ENCODE measurements at places on chromosomes 4 and X.

- DNase-seq = no peak
Measured at GRCh38 chr4:152039691-152040090, 278.9 kb upstream of the GATB start.

DNA sequence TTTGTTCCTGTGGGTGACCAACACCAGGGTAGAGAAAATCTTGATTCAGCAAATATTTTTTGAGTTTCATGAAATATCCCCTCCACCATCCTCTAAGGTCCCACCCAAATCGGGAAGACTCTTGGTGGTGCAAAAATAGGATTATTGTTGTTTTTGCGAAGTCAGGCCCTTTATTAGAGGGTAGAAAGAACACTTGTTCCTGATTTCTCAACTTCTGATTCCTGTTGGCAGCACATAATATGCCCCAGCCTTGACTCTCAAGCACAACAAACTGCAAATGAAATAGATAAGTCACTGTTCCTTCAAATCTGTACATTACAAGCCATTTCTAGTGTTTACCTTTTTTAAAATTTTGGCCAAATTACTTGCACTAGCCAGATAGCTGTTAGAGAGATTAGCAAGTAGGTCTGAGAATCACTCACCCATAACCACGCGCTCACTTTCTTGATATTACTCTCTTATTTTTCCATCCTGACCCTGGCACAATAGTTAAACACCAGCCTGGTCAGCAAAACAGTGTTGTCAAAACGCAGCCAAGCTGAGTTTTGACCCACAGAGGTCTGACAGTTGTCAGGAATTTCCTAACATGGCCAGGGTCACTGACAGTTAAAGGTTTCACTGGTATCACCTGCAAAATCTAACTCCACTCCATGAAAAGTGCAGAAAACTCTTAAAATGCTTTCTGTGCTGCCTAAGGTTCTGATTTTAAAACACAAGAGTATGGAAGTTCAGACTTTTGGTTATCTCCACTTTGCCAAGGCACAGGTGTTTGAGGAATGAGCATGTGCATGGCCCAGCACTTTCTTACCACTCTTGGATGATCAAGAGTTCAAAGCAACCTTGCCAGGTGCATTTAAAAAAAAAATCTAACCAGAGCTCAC lies 69.8 kb downstream of the RBM47 start:
- DNase-seq = no peak

DNA sequence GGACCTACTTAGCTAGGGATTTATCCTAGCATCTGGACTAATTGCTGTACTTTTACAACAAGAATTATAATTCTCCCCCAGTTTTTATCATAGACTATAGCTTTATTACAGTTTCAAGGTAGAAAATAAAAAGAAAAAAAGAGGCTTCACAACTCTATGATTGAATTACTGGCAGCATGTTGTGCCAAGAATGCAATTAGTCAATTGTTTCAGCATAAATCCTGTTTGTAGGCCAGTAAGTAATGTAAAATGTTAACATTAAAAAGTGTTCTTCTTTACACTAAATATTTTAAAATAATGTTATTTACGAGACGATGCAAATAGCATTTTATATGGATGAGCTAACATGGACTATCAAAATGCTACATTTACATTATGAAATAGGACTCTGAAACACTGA lies 228.4 kb downstream of the MAPK10 start:
- no peak for DNase-seq

DNA sequence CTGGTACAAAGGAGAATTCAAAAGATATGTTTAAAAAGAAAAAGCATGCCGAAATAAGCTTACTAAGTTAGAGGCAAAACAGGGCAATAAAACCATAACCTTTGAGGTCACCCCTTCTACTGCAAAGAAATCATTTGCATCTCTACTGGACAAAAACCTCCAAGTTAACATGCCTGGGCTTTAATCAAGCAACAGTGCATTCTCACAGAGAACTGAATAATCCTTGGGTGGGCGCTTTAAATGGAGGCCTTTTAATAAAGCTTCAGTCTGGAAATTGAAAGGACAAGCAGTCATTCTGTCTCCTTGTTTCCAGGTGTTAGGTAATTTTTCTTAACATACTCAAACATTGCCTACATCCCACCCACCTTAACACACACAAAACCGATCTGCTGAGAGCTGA lies 34.6 kb upstream of the SMS start:
- no peak for DNase-seq

- no peak for DNase-seq
Measured at GRCh38 chrX:19630228-19630627, 114.9 kb upstream of the MAP3K15 start.

DNA sequence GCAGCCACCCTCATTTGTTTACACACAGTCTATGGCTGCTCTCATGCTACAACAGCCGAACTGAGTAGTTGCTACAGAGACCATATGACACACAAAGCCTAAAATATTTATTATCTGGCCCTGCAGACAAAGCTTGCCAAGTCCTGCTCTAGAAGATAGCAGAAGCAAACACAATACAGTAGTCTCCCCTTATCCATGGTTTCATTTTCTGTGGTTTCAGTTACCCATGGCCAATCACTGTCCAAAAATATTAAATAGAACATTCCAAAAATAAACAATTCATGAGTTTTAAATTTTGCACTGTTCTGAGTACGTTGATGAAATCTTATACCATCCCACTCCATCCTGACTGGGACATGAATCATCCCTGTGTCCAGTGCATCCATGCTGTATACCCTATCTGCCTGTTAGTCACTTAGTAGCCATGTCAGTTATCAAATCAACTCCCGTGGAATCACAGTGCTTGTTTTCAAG lies 40.2 kb upstream of the ZNF81 start:
- no peak for DNase-seq

- DNase-seq = peak; percentile 34
Measured at GRCh38 chr4:37780444-37781130, 45.9 kb upstream of the PGM2 start.

GRCh38 chrX:15864629-15865028 lies 10.0 kb upstream of the AP1S2 start:
- DNase-seq = no peak

DNA sequence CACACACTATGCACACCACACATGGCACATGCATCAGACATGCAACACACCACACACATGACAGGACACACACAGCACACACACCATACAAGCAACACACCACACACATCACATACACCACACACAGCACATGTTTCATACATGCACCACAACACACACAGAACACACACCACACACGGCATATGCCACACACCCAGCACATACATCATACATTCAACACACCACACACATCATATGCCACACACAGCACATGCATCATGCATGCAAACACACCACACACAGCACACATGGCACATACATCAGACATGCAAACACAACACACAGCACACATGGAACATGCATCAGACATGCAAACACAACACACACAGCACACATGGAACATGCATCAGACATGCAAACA lies 80.7 kb upstream of the LRPAP1 start:
- no peak for DNase-seq

DNA sequence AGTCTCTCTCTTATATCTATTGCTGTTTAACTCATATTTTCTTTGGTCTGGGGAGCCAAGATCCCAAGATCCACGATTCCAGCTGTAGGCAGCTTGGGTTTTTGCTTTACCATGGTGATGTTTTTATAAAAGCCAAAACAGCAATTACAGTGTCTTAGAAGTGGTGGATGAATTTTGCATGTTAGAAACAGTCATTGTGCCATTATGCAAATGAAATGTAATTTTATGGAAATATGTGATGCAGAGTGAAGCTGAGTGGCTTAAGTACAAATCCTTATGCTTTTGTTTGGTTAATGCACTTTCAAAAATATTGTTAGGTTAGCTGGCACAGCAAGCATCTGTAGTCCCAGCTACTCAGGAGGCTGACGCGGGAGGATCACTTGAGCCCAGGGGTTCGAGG lies 32.8 kb upstream of the PTTG2 start:
- no peak for DNase-seq

DNA sequence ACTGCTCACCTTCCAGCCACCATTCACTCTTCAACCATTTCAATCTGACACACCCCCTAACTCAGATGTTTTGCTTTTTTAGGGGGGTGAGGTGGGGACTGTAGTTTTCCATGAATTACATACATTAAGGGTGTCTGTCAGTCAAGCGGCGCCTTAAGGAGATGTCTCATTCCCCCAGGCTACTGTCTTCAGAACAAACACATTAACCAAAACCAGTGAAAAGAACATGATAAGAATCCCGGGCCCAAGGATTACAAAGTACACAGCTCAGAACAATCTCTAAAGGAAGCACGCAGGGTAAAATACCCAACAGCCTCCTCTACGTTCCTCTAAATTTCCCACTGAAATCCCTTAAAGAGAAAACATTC lies 62.5 kb upstream of the IRF2 start:
- no peak for DNase-seq

GRCh38 chr4:119046263-119046662 lies 89.4 kb upstream of the MYOZ2 start:
- no peak for DNase-seq

GRCh38 chr4:163810755-163811154 lies 316.3 kb downstream of the TMA16 start:
- DNase-seq = no peak

DNA sequence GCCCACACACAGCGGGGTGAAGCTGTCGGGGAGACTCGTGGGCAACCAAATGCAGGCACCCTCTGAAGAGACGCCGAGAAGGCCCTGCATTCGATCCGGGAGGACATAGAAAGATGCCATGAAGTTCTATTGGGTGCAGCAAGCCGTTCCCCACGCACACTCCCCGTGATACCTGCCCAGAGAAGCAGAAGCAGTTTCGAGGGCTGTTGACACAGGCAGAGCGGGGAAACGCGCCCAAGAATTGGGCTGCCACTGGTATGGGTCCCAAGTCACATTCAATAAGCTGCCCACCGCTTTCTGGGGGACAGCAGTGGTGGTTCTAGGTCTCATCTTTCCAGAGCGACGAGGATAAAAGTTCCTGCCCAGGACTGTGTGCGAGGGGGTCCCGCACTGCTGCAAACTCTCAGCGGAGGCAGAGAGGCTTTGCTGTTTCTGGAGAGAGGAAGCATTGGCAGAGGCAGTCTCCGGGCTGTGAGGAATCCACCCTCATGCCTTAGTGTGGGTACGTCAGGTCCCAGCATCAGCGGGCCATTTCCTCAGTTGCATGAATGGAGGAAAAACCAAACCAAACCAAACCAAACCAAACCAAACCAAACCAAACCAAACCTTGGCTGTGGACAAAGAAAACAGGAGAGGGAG lies 10.1 kb downstream of the PITX2 start:
- DNase-seq = no peak

GRCh38 chr4:152095701-152096070 lies 334.9 kb upstream of the GATB start:
- DNase-seq = no peak

DNA sequence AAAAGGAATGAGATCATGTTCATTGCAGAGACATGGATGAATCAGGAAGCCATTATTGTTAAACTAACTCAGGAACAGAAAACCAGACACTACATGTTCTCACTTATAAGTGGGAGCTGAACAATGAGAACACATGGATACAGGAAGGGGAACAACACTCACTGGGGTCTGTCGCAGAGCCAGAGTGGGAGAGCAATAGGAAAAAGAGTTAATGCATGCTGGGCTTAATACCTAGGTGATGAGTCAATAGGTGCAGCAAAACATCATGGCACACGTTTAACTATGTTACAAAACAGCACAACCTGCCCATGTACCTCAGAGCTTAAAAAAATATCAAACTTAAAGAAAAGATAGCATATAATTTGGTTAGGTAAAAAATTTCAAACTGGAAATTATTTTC lies 281.4 kb downstream of the PABPC4L start:
- DNase-seq = no peak

DNA sequence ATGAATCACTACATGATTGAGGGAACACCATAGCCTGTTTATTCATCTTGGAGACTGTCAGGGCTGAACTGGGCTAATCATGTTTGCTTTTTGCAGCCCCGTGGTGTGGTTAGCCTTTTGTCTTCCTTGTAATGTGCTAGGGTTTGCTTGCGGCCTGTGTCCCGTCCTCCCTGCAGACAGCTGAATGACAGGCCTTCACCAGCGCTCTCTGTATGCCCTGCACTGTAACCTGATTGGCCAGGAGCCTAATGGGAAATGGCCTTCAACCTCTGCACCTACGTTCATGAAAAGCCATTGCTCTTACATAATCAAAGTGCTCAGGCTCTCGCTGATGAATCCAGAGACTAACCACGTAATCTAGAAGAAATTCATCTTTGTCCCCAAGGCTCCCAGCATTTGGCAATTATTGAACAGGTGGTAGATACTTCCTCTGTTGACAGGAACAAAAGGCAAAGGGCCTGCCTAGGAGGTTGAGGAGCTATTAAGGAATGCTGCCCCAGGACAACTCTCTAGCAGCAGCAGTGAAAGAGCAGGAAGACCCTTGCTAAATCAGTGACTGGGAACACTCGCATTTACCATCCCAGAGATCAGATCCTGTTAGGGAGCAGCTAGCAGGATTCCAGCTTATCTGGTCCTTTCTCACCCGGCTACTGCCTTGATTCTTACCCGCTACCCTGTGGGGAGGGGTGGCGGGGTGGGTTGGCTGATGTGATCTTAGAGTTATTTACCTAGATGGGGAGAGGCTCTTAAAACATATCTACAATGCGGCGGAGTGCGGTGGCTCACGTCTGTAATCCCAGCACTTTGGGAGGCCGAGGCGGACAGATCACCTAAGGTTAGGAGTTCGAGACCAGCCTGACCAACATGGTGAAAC lies 42.3 kb upstream of the FAT1 start:
- DNase-seq = no peak

GRCh38 chrX:54048412-54048811 lies 4.1 kb upstream of the PHF8 start:
- DNase-seq = no peak

DNA sequence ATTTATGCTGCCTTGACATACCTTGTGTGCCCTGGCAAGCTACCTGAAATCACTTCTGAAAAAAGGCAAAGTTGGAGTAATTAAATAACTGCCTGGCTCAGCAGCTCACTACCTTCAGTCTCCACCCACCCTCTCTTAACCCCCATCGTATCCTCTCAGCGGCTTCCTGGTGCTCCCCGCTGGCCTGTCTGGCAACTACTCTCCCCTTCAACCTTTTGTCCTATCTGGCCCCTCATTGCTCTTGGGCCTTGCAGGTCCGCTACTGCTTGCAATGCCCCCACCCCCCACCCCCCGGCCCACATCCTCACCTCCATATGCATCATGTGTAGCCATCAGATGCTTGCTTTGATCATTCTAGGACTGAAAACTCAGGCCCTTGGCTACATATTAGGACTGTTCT lies 34.5 kb downstream of the PRPS1 start:
- no peak for DNase-seq

DNA sequence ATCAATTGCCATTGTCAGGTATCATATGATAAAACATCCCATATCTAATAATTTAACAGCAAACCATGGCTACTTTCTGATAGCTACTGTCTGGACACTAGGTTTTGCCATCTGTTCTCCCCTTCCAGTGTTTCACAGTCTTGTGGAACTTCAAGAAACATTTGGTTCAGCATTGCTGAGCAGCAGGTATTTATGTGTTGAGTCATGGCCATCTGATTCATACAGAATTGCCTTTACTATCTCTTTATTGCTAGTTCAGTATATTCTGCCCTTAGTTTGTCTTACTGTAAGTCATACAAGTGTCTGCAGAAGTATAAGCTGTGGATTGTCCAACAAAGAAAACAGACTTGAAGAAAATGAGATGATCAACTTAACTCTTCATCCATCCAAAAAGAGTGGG lies 7.0 kb downstream of the NPY5R start:
- no peak for DNase-seq
